ENCODE measurements at places on chromosomes 6 and 20. TPM values are rescaled to one million over a fixed set of nuclear protein-coding genes. Genes with fewer than 3 reads are reported as not detected.
A peak's percentile ranks its signal among the peaks of the same experiment; 100 is the strongest.

Gene SGK2
- total RNA-seq, result 2.3 TPM

GRCh38 chr6:97850458-97851212 lies 567.6 kb upstream of the MMS22L start:
- DNase-seq, result no peak

- DNase-seq, result no peak
Measured at GRCh38 chr6:140341272-140341671, 966.8 kb upstream of the CITED2 start.

DNA sequence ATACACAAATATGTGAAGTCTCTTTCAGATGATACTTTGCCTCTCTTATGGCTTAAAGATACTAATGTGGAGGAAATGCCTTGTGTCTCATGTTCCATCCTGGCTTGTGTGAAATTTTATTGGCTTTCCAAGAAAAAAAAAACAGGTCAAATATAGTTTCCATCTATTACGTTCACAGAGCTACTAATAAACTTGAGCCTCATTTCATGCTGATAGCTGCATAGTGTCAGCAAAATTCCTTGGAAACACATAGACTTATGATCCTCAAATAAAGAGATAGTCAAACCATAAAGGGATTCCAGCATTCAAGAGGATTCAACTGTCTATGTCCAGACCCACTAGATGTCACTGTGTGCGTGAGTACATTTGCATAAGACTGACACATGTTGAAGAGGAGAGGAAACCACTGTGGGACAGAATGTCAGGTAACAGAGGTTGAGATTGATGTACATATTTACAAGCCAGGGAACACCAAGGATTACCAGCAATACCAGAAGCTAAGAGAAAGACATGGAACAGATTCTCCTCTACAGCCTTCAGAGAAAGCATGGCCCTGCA lies 266.6 kb downstream of the COL12A1 start:
- DNase-seq, result peak; percentile 49

DNA sequence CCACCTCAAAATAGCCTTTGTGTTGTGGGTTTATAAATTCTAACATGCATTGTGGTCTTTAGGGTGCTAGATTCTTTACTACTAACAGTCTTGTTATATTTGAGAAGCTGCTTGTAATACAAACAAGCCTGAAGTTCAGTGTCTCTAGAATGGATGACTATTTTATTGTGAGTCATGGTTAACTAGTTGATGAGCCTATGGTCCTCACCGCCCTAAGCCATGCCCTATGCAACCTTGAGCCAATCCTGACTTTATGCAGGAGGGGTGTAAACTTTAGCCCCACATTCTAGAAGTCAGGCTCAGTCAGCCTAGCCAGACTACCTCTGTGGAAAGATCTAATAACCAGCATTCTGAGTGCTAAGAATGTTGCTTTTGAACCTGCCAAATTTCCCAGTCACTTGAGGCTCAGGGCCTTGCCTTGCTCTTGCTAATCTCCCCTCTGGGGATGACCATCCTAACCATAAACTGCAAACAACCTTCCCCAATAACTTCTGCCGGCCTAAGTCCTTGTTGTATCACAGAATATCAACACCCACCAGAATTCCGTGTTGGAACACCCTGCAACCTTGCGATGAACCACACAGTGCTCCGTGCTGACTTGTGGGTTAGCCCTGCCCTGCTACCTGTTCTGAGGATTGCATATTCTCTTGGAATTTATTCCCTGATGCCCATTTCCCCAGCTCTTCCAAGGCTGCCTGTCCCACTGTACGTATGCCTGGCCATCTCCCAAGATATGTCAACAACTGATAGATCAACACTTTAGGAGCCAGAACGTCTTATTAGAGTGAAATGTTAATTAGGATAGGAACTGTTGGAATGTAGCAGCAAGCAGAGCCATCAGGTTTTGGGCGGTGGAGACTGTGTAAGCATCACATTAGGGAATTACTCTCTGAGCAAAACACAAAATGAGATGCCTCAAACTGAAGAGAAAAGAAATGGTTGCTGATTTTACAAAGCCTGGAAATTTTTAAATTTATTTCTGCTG lies 71.7 kb upstream of the CEP85L start:
- no peak for DNase-seq

- no peak for DNase-seq
Measured at GRCh38 chr6:38134704-38135088, 315.2 kb downstream of the ZFAND3 start.

DNA sequence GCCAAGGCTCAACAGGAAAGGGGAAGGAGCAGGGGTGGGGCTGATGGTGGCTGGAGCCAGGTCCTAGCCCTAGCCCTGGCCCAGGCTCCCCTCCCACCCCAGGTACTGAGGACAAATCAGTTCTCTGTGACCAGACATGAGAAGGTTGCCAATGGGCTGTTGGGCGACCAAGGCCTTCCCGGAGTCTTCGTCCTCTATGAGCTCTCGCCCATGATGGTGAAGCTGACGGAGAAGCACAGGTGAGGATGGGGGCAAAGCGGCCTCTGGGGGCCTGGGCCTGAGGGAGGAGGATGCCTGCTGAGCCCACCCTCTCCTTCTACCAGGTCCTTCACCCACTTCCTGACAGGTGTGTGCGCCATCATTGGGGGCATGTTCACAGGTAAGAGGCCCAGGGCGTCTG lies 15.0 kb downstream of the ERGIC3 start:
- DNase-seq, result no peak

Gene KIF25
- not detected for total RNA-seq

Gene HLA-DRB1
- 2.7 TPM for total RNA-seq

Gene SNPH
- 3.2 TPM for total RNA-seq

DNA sequence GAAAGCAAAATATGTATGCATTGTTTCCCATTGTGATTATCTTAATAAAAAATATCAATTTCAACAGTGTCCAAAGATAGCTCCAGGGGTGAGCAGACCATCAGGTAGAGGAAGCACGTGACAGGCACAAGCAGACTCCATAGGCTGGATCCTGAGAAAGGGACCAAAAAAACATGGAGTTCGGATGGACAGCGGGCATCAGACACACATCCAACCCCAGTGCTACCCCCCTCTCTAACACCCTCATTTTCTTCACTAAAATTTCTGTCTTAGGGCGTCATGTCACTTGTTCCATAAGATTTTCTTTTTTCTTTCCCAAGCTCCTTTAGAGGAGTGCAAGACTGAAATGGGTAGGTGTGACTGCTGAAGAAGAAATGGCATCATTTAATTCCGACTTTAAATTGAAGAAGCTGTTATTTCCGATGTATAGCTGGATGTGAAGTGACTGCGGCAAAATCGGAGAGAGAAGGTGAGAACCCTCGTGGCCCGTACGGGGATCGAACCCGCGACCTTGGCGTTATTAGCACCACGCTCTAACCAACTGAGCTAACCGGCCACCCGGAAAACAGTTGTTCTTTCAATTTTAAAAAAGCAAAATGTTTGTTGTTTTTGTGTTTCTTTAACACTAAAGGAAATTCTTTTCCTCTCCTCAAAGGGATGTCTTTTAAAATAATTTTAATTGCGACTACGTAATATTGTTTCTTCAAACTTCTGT lies 10.3 kb upstream of the PRSS16 start:
- DNase-seq, result peak; percentile 67

Gene RIMS1
- not detected for total RNA-seq

Gene SLC22A3
- 0.07 TPM for total RNA-seq

- DNase-seq, result no peak
Measured at GRCh38 chr6:55567558-55567957, 11.4 kb downstream of the HMGCLL1 start.

Gene MDFI
- 35.5 TPM for total RNA-seq

- DNase-seq, result no peak
Measured at GRCh38 chr6:146886587-146887446, 288.0 kb downstream of the ADGB start.

DNA sequence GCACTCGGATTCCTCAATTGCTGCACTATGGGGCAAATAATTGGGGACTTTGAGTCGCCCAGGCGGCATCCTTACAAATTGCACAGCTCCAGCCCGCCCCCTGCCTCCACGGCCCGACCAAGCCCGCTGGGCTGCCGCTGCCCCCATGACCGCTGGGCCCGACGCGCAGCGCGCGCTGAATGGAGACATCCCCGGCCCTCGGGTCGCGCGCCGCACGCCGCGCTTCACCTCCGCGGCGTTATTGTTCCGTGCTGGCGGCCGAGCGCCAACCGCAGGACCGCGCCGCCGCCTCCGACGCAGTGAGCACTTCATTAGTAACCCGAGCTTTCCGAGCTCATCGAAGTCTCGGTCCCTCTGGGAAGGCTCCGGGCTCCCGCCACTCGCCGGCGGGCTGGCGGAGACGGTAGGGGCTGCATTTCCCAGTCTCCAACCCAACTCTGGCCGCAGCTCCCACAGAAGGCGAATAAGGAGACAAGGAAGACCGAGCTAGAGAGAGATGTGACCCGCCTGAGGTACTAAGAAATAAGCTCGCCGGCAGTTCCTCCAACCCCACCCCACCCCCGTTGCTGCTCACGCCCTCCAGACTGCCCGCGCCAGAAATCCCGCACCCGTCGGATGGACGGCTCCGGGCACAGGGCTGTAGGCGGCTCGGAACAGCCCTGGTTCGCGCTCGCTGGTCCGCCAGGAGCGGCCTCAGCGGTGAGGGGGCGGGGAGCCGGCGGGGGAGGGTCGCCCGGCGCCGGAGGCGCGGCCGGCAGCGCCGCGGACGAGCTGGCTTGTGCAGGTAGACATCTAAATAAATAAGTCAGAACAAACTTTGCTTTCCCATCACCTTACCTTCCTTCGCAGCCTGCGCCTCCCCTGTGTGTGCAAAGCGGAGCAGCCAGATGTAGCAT lies 703 bp downstream of the EPHA7 start:
- DNase-seq, result no peak

DNA sequence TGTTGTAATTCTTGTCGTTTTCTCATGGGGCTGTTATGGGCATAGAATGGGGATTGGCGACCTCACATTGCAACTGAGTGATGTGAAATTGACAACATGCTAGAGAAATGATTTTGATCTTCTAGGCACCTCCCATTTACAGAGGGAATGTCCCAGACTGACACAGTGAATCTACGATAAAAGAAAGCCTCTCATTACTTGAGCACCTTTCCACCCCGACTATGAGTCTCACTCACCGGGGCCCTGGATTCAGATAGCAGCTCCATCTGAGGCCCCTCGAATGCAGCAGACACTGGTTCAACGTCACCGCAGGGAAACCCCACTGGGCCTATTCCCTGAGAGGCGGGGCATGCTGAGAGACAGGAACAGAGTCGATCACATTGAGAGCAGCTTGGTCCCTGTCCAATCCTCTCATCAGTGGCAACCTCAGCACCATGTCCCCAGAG lies 49.1 kb downstream of the NFATC2 start:
- no peak for DNase-seq

Gene SAMD3
- 7.5 TPM for total RNA-seq

- no peak for DNase-seq
Measured at GRCh38 chr20:16777126-16777525, 29.0 kb downstream of the OTOR start.

Gene SNAI1
- 13.4 TPM for total RNA-seq

Gene CCN2
- total RNA-seq, result 3.1 TPM

Gene STMND1
- total RNA-seq, result not detected

DNA sequence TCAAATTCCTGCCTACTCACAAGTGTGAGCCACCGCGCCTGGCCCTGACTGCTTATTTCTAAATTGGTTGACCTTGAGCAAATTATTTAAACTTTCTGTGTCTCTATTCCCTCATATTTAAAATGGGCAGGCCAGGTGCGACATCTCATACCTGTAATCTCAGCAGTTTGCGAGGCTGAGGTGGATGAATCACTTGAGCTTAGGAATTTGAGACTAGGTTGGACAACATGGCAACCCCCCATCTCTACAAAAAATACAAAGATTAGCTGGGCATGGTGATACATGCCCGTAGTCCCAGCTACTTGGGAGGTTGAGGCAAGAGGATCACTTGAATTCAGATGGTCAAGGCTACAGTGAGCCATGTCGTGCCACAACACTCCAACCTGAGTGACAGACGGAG lies 26.5 kb downstream of the DCBLD1 start:
- no peak for DNase-seq

Gene SCUBE3
- 0.05 TPM for total RNA-seq

GRCh38 chr20:32606790-32607189 lies 21.7 kb upstream of the NOL4L start:
- DNase-seq, result no peak

DNA sequence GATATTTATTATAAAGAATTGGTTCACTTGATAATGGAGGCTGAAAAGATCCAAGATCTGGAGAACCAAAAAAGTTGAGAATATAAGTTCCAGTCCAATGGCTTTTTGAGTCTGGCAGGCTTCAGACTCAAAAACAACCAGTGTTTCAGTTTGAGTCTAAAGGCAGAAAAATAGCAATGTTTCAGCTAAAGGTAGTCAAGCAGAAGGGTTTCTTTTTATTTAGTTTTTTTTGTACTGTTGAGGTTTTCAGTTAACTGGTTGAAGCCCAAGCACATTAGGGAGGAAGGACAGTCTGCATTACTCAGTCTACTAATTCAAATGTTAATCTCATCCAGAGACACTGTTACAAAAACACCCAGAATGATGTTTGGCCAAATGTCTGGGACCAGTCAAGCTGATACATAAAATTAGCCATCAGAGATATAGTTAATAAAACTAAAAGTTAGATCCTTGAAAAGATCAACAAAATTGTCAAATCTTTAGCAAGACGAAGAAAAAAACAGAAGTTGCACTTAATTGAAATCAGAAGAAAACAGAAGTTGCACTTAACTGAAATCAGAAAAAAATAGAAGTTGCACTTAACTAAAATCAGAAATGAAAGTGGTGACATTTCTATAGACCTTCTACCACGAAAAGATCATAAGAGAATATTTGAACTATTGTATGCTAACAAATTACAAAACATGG lies 980.3 kb upstream of the FLRT3 start:
- DNase-seq, result no peak

DNA sequence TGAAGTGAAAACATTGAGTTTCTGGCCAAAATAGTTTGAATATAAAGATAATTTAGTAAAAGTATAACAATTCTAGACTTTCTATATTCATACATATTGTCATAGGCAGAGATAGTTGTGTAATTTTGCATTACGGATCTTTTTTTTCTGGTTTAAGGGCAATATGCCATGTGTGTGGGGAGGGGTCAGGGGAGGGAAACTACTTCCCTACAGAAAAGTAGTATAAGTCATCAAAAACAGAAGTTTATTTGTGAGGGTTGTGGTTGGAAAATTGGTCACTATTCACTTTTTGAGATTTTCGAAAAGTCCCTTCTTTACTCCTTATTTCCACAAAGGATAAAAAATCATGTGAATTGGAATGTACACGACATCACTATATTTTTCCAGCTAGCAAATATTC lies 288.2 kb upstream of the PREP start:
- no peak for DNase-seq

DNA sequence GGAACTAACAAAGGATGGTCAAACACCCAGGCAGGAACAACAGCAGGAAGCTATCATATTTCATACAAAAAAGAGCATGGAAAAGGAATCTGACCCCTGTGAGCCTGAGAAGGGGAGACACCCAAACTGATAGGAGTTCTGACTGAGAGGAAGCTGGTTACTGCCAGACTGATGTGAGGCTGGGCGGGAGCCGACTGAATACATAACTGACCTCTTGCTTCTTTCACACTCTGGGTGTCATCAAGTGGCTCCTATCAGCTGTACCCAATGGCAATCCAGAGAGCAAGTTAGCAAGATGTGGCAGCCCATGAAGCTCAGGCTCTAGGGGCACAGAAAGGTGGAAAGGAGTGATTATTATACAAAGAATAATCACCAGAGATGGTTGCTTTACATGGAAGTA lies 795.1 kb upstream of the HS3ST5 start:
- DNase-seq, result no peak

- no peak for DNase-seq
Measured at GRCh38 chr20:47465335-47466090, 36.2 kb upstream of the NCOA3 start.
